ENCODE measurements at places on chromosomes 16 and 17.

GRCh38 chr16:10817963-10818941 lies at the start of gene TVP23A:
TSS of gene TVP23A (minus strand) at chr16:10818794. CDS start at chr16:10818493, 301 bp downstream.
- peak; percentile 40 for DNase-seq

GRCh38 chr16:31461921-31462804 lies 2.9 kb downstream of the ARMC5 start:
- peak; percentile 25 for DNase-seq

DNA sequence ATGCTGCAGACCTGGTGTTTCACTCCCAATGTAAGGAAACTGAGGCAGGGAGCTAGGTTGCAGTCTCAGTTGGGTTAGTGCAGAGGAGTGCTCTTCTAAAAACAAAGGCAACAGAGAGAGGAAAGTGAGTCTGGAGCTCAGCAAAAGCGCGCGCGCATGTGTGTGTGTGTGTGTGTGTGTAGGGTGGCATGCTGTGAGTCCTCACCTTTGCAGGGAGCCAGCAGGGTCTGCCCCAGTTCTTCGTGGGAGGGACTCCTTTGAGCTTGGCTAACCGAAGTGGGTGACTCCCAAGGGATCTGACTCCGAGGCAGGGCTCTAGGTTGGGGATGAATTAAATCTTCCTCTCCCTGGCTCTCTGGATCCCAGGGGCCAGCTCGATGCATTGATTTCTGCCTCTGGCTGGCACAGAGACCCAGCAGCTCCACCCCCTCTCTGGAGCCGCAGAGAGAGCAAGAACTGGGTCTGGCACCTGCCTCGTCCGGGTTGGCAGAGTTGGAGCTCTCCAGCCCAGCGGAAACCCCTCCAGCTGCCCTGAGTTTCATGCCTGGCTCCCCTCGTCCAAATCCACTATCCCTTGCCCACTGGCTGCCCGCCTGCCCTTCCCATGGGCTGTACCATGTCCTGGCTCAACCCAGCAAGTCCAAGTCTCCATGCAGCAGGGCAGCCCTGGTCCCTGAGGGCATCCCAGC lies 1.3 kb upstream of the BTBD17 start:
- DNase-seq, result peak; percentile 61

DNA sequence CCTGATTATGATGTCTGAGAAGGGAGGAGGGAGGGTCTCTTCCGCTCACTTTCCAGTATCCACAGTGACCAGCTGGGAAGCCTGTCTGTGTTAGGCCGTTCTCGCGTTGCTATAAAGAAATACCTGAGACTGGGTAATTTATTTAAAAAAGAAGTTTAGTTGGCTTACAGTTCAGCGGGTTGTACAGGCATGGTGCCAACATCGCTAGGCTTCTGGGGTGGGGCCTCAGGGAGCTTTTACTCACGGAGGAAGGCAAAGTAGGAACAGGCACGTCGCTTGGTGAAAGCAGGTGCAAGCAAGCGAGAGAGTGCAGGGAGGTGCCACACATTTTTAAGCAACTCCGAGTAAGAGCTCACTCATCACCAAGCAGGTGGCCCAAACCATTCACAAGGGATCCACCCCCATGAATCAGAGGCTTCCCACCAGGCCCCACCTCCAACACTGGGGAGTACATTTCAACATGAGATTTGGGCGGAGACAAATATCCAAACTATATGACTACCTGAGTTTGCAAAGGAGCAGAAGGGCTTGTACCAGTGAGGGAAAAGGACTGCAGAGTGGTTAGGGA lies 137.5 kb downstream of the CCDC182 start:
- DNase-seq, result peak; percentile 18

DNA sequence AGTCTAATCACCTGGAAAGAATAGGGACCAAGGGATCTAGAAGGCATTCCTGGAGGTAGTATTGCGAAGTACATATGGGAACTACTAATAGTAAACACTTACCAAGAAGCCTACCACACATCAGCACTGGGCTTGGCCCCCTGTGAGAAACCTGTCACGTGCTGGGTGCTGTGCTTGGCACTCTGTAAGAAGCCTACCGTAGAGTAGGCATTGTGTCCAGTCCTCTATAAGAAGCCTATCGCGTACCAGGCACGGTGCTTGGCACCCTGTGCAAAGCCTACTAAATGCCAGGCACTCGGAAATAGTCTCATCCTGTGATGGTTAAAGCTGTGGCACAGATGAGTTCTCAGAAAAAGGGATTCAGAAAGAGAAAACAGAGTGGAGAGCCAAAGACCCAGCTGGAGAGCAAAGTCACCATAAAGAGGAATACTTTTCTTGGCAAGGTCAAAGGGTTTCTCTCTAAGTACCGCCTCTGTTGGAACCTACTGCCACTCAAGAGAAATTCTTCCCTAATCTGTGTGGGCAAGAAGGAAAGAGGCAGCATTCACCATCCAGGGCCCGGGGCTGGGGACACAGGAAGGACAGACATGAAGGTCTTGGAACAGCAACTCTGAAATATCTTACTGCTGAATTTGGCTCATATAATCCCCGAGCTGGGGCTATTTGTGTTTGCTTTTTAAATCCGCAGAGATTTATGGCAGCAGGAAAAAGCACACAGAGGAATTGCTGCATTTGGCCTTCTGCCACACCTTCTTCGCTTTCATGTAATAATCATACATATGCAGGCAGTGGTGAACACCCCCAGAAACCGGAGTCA lies 81.8 kb downstream of the VAT1L start:
- peak; percentile 51 for DNase-seq

DNA sequence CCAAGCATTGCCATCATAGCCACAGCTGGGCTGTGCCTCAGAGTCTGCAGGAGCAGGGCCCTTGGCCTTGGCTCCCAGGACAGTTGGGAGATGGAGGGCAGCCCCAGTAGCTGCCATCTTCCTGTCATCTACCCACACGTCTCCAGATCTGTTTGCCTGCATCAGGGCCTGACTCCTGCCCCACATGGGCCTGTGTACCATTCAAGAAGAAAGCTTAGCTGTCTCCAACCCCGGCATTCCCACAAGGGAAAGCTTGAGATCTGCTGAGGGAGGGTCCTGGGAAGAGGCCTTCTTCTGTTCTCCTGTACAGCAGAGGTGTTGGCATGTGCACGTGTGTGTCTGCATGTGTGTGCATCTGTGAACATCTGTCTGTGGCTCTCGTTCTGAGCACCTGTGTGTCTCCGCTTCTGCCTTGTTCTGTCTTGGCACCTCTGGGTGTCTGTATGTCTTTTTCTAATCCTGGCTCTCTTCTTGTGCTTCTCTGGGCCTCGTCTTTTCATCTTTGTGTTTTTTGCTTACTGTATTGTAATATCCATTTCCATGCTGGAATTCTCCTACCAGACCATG lies 122.2 kb downstream of the MRM1 start:
- DNase-seq, result no peak

DNA sequence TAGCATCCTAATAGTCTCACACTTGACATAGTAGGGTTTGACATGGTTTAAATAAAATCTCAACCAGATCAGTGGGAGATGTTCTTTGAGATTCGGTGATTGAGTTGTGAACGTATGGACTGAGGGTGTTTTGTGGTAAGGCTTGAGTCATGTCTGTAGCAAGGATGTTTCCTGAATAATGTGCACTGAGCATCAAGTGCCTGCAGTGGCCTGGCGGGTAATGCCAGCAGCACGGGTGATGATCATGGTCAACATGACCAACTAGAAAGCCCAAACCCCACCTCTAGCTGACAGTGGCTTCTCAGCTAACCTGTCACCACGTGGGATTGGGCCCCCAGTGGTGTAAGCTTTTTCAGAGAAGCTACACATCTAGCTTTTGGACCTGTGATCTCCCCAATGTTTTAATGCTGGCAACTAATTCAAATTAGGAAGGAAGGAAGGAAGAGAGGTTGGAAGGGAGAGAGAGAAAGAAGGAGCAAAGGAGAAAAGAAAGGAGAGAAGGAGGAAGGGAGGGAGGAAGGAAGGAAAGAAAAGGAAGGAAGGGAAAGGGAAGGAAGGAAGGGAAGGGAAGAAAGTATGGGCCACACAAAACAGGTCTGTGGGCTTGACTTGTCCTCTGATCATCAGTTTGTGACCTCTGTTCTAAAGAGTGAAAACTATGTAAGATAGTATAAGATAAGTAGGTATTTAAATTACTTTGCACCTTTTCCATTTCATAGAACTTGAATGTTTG lies 55.4 kb downstream of the WWOX start:
- no peak for DNase-seq

GRCh38 chr16:795580-796229 lies 4.8 kb downstream of the GNG13 start:
- no peak for DNase-seq

DNA sequence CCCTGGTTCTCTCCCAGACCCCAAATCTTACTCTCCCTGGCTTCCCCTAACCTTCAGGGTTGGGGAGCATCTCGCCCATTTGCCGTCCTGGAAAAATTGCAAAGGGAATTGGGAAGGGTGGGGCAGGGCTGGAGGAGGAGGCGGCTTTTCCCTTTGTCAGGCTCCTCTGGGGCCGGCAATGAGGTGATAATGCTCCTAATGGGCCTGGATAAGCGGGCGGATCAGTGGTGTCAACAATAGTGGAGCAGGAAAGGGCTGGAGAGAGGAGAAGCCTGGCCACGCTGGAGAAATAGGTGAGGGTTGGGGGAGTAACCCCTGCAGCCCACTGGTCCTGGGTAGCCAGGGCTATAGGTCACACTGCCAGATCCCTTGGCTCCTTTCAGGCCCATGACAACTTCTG lies 12.3 kb downstream of the SCN4A start:
- DNase-seq, result no peak

DNA sequence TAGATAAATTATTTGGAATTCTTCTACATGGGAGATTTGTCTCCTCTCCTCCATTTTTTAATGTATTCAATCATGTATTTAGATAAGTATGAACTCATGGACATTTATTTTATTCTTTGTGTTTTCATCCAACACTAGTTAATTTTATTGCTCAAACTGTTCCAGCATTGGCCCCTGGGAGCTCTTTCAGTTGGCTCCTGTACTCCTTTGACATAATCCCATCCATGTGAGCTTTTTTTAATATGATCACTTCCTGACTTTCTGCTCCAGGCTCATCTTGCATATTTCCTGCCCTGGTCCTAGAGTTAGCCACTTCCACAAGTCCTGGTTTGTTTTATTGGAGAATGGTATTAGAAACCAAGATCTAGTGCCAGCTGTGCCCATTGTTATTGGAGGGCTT lies 419.0 kb upstream of the CDH11 start:
- DNase-seq, result peak; percentile 54

DNA sequence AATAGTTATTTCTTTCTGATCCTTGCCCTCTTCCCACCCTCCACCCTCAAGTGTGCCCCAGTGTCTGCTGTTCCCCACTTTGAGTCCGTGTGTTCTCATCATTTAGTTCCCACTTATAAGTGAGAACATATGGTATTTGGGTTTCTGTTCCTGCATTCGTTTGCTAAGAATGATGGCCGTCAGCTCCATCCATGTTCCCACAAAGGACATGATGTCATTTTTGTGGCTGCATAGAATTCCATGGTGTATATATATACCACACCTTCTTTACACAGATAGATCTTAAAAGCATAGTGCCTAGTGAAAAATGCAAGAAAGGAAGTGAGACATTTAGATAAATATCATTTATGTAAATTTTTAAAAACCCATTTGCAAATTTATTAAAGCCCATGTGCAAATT lies 33.1 kb downstream of the HS3ST2 start:
- DNase-seq, result no peak

- no peak for DNase-seq
Measured at GRCh38 chr17:13885550-13885949, 183.8 kb upstream of the COX10 start.

GRCh38 chr16:57972306-57972705 lies 1.4 kb upstream of the CNGB1 start:
- no peak for DNase-seq

DNA sequence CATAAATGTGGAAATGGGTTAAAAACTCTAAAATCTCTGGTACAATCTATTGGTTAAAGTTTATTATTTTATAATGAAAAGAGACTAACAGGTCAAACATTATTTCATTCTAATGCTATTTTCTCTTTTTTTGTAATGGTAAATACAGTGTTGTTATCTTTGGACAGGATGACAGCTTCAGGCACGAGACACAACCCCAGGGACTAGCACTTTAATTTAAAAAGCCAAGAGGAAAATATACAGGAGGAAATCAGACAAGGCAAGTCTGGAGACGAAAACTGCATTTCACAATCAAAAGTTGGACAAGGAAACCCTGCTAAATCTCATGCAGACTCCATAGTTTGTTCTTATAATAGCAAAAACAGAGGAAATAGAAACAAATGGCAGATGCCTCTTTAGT lies 589.1 kb upstream of the CDH8 start:
- no peak for DNase-seq

- no peak for DNase-seq
Measured at GRCh38 chr17:56478836-56479447, 114.6 kb upstream of the NOG start.

GRCh38 chr17:1256699-1257098 lies 13.5 kb upstream of the BHLHA9 start:
- DNase-seq, result no peak

- DNase-seq, result peak; percentile 70
Measured at GRCh38 chr17:36602924-36603384, 1.6 kb downstream of the MRM1 start.

- no peak for DNase-seq
Measured at GRCh38 chr17:72588561-72588960, 467.7 kb downstream of the SOX9 start.

- no peak for DNase-seq
Measured at GRCh38 chr16:19831678-19832077, 53.0 kb downstream of the GPRC5B start.
